ENCODE measurements at places on chromosomes 1 and 21.
A peak's percentile ranks its signal among the peaks of the same experiment; 100 is the strongest.

DNA sequence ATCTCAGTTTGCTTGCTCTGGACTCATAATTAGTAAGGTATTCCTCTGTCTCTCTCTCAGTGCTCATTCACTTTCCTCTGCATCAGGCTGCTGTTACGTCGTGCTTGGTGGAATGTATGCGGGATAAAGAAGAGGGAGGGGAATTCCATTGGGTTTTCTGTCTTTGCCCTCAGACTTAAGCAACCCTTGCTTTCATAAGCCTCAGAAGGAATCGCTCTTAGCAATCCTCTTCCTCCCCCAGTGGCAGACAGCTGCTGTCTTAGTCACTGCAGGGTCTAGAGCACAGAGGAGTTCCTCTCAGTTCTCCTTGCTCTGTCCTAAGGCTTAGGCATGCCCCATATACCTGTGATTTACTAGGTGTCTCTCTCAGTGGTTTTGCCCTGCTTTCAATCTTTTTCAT, 19.1 kb upstream of the NTMT2 start:
- no peak for DNase-seq

DNA sequence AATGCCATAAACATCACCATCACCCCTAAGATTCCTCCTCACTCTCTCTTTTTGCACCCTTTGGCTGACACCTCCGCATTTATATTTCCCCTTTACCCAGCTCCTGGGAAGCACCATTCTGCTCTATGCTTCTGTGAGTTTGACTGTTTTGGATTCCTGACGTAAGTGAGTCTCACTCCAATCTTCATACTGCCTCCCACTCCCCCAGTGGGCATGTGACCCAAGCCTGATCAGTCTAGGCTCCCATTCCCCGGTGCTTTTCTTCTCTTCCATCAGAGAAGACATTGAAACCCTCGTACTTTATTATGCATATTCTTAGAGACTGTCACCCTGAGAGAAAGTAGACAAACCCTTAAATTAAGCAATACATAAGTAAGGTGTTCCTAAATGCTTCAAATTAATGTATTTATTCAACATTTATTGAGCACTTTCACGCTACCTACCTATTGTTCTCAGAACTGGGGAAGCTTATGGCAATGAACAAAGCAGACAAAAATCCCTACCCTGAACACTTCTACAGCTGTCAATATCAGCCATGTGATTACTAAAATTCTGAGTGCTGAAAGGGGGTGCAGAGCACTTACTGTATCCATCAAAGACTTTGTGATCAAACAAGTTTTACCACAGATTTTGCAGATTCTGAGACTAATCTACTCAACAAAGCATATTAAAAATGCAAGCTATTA, 43.4 kb upstream of the DIPK1A start:
- no peak for DNase-seq

DNA sequence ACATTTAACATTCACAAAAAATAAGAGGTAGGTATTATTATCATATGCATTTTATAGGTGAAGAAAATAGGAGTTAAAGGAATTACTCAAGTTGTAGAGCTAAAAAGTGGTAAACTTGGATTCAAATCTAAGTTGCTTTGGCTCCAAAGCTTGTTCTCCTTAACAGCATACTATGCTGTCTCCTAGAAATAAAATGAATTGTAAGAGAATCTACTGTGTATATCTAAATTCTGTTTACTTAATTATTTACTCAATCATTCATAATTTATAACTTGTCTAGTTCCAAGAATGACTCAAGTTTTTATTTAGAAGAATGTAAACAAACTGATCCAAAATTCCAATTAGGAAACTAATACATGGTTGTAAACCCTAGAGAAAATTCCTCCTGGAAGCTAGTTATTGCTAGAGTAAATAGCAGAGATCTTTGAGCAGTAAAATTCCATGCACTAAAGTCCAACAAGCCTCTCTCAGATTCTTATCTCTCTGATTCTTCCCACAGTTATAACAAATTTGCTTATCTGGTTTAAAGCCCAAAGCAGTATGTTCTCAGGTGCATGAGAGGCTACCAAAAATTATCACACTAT, 132.5 kb upstream of the DPT start:
- no peak for DNase-seq

GRCh38 chr21:36415375-36415774, 30.2 kb downstream of the CHAF1B start:
- no peak for DNase-seq

GRCh38 chr1:23019863-23020625, 776 bp downstream of the KDM1A start:
- peak; percentile 21 for DNase-seq

DNA sequence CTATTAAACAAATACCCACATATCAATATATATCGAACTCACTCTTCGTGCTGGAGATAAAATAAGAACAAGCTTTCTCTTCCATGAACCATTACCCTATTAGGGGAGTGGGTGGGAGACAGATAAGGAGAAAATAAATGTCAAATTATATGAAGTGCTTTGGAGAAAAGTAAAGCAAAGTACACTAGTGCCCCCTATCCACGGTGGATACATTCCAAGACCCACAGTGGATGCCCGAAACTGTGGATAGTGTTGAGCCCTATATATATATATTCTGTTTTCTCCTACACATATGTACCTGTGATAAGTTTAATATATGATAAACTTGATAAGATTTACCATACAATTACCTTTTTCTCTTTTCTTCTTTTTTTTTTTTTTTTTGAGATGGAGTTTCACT, 54.6 kb downstream of the FH start:
- no peak for DNase-seq

- no peak for DNase-seq
These were observed 50.3 kb downstream of the PGM1 start for GRCh38 chr1:63643517-63643916.

DNA sequence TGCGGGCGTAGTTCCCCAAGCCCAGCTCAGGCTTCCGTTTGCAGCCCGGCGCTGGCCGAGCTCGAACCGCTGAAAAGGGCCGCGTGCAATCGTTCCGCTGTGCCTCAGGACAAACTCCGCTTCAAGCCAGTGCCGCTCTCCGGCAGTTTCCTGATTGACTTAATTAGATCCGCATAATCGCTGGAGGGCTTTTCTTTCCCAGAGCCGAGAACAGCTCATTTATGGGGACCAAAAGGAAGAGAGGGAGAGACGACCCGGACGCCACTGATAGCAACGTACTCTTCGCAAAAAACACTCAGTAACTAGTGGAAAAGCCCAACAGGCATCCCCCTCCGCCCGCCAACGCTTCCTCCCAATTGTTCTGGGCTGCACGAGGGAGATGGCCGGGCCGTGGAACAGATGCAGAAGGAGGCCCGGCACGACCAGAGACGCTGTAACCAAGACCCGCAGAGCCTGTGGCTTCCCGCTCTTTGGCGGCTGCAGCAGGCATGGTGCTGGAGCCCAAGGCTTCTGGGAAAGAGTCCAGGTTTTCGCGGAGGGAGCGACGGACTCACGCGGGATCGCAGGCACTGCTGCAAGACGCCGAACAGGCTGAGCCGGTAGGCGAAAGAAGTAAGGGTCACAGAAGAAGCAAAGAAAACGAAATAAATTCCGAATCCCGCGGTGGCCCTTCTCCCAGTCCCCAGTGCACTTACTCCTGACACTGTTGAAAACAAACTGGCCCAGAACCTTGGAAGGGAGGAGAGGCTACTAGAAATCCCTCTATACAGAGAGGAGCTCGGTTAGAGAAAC, 3.6 kb upstream of the FOXD2 start:
- no peak for DNase-seq

GRCh38 chr1:153465811-153466636, 5.6 kb upstream of the S100A7 start:
- peak; percentile 47 for DNase-seq

DNA sequence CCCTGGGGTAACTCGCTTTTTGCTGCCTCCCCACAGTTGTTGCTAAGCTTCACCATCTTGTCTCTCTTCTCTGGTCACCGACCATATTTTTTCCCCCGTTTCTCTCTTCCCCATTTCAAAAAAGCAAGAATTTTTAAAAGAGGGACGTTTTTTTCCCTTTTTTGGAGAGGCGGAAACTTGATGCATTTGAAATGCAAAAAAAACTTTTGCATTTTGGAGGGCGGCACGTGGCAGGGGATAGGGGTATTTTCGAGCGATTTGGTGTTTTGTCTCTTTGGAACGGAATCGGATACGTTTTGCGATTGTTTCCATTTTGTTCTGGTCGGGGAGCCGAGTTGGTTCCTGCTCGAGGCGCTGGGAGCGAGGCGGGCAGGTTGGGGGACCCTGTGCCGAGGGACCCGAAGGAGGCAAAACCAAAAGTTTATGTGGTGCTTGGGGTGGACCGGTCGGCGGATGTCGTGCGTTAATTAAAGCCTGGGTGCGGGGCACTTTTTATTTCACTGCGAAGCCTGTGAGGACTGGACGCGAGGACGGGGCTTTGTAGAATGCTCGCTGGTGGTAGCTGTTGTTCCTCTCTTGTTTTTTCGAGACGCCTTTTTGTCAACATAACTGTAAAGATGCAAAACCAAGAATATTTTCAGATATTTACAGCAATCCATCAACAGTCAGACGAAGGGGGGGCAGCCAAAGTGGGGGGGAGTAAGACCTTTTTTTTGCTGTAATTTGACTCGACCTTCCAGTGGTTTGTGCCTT, 884 bp downstream of the H3-3A start:
- peak; percentile 11 for DNase-seq

- DNase-seq = no peak
These were observed 4.6 kb downstream of the RGS7 start for GRCh38 chr1:241352401-241352800.

- DNase-seq = no peak
These were observed 147.9 kb downstream of the EDEM3 start for GRCh38 chr1:184606786-184607185.

GRCh38 chr1:37133276-37134145, 99.2 kb upstream of the GRIK3 start:
- no peak for DNase-seq

DNA sequence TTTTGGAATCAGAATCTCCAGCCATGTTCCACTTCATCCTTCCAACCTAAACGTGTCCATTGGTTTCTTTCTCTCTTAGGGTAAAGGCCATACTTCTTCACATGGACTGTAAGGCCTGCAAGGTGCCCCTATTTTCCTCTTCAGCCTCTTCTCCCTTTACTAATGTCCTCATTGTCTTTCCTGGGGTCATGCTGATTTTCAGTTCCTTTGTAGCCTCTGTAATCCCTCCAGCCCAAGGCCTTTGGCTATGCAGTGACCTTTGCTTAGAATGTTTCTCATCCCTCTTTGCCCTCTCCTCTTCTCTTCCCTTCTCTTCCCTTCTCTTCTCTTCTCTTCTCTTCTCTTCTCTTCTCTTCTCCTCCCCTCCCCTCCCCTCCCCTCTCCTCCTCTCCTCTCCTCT, 112.5 kb downstream of the SPATA46 start:
- no peak for DNase-seq

DNA sequence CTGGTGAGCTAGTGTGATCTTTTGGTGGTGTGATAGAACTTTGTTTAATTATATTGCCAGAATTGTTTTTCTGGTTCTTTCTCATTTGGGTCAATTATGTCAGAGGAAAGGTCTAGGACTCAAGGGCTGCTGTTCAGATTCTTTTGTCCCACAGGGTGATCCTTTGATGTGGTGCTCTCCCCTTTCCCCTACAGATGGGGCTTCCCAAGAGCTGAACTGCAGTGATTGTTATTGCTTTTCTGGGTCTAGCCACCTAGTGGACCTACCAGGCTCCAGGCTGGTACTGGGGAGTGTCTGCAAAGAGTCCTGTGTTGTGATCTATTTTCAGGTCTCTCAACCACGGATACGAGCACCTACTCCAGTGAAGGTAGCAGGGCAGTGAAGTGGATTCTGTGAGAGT, 25.9 kb upstream of the CD84 start:
- no peak for DNase-seq

DNA sequence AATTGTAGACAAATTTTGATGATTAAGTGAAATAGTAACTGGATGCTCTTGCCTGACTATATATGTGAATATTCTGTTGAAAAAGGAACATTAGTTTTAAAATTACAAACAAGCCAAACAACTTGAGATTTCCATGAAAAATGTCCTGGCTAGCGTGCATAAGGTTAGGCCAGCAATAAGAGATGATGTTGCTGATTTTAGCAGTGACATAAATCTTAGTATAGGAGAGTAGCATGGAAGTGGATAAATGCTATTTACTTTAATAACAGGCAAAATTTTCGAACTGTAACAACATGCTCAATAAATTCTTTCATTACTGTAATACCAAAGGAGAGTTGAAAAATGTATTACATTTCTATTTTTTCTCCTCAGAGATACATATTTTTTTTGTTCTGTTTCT, 266.6 kb downstream of the LRRC7 start:
- DNase-seq = no peak

DNA sequence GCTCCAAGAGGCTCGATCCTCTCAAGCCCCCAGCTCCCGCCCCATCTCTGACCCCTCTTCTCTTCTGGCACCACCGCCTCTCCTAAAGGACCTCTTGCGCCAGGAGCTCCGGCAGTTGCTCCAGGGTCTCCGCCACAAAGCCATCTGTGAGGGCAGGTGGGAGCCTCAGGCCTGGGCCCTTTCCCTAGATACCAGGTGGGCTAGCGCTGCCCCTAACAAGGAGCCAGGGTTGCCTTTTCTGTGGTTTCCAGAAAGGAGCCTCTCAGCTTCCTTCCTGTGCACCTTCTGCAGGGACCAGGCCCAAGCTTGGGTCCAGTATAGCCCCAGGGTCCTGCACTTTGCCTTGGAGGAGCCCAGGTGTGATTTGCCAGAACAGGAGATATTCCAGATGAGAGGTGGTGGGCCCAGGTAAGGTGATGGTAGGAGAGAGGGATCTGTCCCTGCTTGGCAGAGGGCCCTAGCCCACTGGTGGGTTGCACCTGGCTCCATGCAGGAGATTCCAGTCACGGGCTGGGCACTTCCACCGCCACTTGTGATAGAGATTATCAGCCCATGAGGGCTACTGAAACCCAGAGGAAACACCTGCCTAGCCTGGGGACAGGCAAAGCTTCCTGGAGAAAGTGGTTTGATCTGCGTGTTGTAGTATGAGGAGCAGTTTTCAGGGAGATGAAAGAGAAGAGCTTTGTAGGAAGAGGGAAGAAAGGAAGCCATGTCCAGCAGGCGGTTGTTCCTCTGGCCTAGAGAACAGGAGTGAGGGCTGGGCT, 1.0 kb downstream of the CCDC24 start:
- no peak for DNase-seq

DNA sequence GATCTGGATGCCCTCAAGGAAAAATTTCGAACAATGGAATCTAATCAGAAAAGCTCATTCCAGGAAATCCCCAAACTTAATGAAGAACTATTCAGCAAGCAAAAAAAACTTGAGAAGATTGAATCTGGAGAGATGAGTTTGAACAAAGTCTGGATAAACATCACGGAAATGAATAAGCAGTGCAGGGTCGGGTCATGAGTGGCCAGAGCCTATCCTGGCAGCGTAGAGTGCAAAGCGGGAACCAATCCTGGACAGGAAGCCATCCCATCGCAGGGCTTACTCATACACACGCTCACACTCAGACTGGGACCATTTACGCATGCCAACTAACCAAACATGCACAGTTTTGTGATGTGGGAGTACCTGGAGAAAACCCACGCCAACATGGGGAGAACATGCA, 43.1 kb downstream of the ZMYM1 start:
- DNase-seq = no peak
